ENCODE measurements at places on chromosomes 1 and 21.

DNA sequence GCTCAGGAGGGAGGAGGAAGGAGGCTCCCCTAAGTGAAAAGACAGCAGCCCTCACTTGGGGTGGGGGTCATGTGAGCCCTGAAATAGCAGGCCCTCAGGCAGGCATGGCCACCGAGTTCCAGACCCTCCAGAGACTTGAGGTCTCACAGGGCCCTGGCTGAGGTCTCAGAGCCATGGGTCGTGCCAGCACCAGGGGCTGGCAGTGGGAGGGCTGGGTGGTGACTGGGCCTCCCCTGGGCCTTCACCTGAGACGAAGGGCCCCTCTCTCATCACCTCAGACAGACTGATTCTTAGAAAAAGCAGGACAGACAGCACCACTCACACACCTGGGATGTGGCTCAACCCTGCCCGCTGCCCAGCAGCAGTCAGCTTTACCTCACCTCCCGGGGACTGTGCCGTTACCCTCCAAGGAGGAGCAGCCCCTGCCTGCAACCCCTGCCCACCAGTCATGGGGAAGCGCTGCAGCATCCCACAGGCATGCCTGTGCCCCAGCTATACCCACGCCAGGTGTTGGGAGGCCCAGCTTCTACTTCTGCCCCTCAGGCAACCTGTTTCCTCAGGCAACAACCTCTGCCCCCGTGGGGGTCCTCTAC is 42.6 kb upstream of the LRP8 start:
- no peak for DNase-seq

GRCh38 chr1:24451746-24452145 is 36.1 kb downstream of the NIPAL3 start:
- DNase-seq: no peak

DNA sequence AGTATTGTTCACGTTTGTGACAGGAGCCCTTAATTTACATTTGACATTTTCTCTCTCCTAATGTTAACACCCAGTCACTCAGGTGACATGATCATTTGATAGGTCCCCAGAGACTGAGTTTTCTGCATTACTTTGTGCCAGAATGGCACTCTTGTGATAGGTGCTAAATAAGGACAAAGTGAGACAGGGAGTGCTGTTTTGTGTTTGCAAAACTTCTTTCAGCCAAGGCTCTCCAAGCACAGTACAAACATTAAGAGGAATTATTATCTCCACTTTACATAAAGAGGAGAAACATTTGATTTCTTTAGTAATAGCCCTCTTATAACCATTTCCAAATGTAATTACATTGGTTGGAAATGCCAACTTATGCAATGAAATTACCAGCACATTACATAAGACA is 355.2 kb downstream of the NTNG1 start:
- no peak for DNase-seq

- DNase-seq: no peak
Observed at GRCh38 chr21:36079010-36079649, 9.3 kb downstream of the CBR1 start.

DNA sequence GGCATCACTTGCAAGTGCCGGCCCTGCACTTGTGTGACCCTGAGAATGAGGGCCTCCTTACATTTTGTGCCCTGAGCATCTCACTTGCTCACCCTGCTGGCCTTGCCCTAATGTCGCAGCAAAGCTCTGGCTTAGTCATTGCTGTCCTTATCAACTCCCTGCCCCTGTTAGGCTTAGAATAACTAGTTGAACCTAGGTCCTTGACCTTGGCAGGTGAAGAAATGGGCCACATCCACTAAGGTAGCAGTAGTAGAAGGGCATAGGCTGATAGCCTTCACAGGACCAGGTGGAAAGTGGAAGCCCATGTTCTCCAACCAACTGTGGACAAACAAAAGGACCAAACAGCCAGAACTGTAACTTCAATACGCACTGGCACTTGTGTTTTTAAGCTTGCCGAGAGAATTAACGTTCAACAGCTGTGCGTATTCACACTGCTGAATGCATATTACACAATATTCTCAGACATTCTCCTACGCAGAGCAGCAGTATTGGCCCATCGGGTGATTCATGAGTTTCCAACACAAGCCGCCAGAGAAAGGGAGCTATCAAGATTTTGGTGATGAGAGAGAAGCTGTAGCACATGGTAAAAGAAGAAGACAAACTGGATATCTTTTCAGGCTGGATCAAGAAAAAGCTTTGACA is 27.7 kb upstream of the PTGFRN start:
- DNase-seq: peak; percentile 20

GRCh38 chr21:33478935-33479678 is 667 bp downstream of the TMEM50B start:
- peak; percentile 11 for DNase-seq

GRCh38 chr1:15755646-15756040 is 3.0 kb upstream of the FBLIM1 start:
- no peak for DNase-seq

DNA sequence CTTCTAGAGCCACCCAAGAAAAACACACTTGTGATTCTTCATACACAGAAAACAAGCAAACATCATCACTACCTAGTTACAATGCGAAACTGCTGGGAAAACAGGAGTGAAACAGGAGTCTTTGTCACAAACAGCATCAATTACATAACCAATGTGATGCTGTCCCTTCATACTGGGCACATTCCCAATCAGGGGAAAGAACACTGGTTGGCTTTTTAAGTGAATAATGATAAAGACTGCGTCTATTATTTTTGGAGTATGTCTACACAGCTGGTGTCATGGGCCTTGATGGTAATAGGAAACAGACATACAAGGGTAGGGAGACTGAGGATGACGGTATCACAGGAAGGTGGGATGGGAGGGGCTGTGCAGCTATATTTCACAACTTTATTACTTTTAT is 43.3 kb downstream of the SIPA1L2 start:
- no peak for DNase-seq

- DNase-seq: no peak
Observed at GRCh38 chr1:147773215-147773715, 12.9 kb upstream of the GJA5 start.

DNA sequence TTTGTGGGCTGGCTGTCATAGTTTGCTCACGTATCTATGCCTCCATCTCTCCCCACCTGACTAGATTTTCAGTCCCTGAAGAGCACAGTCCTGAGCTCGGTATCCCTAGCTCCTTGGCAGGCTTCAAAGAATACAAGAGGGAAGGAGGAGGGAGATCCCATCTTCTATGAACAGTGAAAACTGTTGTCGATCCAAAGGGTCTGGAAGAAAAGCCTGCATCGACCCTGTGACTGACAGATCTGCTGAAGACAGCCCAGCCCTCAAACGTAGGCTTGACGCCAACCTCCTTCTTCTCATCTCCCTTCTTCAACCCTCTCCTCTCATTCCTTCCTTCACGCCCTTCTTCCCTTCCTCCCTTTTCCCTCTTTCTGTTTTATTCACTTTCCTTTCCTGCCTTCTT is 13.3 kb upstream of the ADORA1 start:
- DNase-seq: no peak

GRCh38 chr1:117205368-117205767 is 5.4 kb downstream of the VTCN1 start:
- no peak for DNase-seq

DNA sequence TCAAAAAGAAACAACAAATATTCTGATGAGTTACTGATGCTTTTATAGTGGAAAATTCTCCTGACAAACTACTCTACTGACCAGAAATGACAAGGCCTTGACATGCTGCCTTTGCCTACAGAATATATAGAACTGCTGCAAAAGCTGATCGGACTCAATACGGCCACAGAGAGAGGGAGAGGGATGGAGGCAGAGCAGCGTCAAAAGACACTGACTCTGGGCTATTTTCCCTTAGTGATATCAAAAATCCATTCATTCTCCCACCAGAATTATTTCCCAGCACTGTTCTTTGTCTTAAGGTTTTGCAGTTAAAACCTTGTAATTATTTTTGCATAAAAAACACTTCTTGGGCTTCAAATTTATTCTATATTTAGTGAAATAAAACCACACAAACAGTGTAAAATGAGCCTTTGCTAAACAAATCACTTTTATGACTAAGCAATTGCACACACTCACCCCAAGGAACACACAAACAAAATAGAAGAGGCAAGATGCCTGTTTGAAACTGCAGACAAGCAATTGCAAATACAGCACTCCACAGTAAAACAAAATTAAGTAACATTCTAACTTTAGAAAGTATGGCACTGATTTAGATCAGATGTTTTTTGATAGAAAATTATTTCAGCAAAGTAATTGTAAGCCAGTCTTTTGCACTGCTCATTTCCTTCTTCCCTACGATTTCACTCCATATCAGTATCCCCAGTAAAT is 1036.4 kb downstream of the ADGRL2 start:
- no peak for DNase-seq

- DNase-seq: no peak
Observed at GRCh38 chr1:3691421-3692204, 39.3 kb downstream of the TP73 start.

DNA sequence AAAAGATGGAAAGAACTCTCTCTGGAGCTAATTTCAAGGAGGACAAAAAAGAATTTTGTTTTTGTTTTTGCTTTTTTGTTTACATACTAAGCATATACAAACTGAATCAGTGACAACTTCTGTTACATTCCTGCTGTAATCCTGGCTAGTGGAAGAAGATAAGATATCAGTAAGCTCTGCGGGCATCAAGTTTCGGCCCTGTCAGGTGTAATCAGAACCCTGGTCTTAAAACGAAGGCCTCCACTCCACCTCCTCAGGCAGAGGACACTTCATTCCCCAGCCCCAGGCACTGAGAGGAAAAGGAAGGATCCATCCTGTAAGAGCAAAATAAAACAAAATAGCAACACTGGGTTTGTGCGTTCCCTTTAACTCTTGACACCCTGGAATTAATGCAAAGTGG is 88.9 kb upstream of the ARHGAP29 start:
- DNase-seq: no peak

DNA sequence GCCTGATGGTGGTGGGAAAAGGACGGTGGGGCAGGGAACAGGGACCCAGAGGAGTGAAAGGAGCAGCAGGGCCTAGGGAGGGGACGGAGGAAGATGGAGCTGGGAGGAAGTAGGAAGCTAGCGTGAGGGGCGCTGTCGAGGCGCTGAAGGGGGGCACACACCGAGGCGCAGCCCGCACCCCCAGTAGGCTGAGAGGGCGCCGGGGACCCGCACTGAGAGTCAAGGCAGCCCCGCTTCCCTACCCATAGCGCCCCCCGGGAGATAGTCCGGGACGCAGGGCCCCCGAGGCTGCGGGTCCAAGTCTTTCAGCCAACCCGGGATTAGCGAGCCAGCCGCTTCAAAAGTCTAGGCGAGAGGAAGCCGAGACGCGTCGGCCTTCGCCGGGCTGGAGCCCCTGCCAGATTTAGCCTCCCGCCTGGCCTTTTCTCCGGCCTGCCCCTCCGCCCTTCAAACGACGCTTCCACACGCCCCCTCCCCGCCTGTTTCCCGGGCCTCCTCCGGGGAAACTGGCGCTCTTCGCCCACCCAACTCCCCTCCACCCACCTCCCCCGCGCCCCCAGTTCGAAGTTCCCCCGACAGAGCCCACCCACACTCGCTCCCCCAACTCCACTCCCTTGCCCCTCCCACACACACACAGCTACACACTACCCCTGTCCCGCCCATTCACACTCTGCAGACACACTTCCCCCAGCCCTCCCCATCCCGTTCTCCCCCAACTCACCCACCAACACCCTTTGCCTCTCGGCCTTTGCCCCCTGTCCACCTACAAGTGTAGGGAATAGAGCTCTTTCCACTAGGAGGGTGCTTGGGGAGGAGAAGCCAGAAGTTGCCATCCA is 7.8 kb upstream of the PROX1 start:
- DNase-seq: no peak

DNA sequence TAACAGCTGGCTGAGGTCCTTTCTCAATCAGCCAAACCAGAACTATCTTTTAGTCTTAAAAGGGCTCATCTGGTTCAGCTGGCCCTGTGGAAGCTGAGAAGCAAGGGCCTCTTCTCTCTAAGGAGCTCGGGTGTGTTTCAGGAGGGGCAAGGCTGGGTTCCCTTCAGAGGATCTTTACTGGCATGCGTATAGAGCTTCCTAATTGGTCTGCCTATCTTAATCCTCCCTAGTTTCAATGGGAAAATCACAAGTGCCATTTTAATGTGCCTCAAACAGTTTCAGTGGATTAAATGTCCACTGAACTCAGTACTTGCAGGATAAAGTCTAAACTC is 81.5 kb upstream of the LBR start:
- no peak for DNase-seq

GRCh38 chr21:18803624-18804023 is 400.0 kb upstream of the TMPRSS15 start:
- no peak for DNase-seq

DNA sequence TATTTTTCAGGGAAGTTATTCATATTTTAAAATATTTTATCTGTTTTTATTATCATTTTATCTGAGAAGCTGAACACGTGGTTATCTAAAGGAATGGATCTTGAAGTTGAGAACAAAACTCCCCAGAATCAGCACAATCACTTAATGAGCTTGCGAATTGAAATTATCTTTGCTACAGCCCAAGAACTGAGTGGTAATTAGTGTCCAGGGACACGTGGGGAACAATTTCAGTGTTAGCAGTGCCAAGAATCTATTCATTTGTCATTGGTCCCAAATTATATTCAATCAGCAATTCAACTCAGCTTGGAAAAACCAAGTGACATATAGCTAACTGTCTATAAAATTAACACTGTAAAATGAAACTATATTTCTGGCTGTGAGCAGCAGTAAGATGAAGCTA is 197.6 kb upstream of the UBE2U start:
- DNase-seq: no peak

GRCh38 chr1:45876000-45876617 is 72.7 kb downstream of the MAST2 start:
- DNase-seq: no peak

DNA sequence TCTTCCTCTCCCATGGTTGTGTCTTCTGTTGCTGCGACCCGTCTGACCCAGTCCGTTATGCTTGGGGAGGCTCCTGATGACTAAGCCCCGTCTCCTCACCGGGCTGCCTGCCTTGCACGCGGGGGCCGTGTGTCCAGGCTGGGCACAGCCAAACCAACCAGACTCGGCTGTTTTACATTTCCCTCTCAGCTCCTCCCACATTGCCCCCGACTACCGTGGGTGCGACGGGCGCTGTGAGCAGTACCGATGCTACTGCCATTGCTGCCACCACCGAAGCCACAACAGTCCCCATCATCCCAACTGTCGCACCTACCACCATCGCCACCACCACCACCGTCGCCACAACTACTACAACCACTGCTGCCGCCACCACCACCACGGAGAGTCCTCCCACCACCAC is 46.0 kb upstream of the CNTN2 start:
- no peak for DNase-seq

- no peak for DNase-seq
Observed at GRCh38 chr1:107058245-107059032, 2.0 kb downstream of the PRMT6 start.
